ENCODE measurements at places on chromosomes 12 and 14.

DNA sequence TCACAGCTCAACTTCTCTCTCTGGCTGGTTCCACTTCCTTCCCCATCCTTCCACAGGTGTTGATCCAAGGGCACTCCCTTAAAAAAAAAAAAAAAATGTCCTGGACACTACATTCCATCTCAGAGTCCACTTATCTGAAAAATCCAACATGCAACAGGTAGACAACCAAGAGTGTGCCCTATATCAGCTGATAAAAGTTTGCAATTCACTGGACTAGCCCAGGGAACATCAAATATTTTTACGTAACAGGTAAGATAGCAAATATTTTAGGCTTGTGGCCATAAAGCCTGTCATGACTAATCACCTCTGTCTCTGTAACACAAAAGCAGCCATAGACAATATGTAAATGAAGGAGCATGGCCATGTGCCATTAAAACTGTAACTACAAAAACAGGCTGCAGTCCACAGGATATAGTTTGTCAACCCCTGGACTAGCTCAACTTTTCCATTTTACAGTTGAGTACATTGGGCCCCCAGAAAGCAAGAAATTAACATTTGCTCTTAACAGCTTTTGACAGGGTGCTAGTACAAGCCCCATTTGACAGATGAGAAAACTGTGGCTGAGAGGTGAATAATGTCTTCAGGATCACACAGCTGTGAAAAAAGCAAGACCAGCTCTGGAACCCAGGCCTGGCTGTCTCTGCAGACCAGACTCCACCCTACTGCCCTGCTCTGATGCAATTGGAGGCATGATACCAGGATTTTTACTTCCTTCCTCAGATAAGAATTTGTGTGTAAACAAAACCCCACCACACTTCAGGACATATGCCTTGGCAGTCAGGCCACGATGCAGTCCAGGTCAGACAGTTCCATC lies 68.9 kb downstream of the CMKLR1 start:
- no peak for DNase-seq

- no peak for DNase-seq
Observed at GRCh38 chr14:77474479-77475177, 16.7 kb downstream of the AHSA1 start.

DNA sequence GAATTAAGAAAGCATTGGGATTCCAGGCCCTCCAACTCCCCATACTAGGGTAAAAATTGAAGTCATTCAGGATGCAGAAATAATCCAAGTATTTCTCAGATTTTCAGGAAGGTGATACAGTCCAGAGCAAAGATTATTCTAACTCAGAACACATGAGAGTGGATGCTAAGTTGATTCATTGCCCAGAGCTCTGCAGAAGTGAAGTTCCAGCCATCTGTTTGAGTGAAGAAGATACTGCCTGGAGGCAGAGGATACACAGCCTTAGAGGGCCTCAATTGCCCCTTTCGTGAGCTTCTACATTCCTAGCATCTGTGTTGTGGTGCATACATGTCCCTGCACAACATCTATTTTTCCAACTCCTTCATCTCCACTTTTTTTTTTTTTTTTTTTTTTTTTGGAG lies 36.9 kb upstream of the SMUG1 start:
- DNase-seq = no peak

DNA sequence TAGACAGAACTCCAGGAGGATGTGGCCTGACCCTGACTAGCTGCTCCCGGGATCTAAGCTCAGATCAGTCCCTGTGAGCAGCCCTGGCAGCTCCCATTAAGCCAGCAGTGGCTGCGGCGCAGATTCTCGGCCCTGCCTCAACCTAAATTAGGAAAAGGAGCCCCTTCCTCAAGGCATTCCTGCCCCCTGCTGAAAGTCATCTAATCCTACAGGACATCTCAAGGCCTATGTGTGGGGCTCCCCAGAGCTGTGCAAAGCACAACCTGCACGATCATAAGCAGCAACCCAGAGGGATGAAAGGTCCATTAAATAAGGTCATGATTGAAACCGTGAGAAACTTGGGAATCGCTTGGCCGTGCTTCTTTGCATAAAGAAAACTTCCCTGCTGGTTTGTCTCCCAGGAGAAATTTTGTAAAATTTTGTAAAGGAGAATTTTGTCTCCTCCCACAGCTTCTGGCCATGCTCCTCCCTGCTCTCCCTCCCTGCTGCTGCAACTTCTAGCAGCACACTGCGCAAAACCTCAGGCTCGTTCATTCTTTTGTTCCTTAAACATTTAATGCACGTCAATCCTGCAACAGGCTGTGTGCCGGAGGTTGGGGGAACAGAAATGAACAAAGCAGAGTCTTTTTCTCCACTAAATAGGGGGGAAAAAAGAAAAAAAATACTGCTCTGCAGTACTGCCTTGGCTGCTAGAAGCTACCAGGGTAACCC lies 96.6 kb upstream of the SLC35F4 start:
- no peak for DNase-seq

GRCh38 chr12:87846045-87846444 lies 183.2 kb downstream of the C12orf50 start:
- DNase-seq = no peak

DNA sequence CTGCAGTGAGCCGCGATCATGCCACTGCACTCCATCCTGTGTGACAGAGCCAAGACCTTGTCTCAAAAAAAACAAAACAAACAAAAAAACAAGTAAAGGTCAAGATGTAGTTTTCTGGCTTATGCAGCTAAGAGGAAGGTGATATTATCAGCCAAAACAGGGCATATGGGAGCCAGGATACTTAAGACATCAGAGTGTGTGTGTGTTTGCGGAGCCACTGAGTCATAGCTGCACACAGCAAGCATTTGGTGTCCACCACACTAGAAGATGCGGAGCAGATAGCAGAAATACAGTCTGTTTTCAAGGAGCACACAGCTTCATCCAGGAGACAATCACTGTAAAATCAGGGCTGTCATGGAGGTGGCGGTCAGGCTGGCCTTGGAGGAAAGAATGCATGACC lies 72.6 kb upstream of the REP15 start:
- DNase-seq = no peak

DNA sequence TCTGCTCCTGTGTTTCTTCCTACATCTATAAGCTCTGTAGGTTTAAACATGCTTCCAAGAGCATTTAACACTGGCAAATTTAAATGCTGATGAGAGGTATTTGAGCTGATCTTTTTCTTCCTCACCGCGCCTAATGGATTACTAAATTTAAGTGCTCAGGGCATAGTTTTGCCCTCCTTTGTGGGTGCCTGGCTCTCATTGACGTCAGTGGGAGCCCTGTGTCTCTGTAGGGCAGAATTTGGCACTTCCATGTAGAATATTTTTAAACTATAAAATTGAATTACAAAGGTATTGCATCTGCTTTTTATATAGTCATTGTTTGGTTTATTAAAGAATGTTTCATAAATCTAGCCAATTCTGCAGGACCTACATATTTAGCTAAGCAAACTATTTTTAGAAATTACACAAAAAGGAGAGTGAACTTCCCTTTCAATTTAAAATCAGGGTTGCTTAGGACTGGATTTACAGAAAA lies 444.8 kb downstream of the AEBP2 start:
- no peak for DNase-seq

GRCh38 chr12:97597031-97597751 lies 134.6 kb downstream of the RMST start:
- DNase-seq = no peak
